Naive thymus-derived CD4-positive, alpha-beta T cell (primary cell): ENCODE measurements at places on chromosomes 1 and 21. TPM values are rescaled to one million over a fixed set of nuclear protein-coding genes. Genes with fewer than 3 reads are reported as not detected.

The KIF17 gene
- total RNA-seq, result not detected in 2 replicates

The LAD1 gene
- total RNA-seq, result 0.89 TPM

The LRRC3 gene
- total RNA-seq, result 2.9 and 3.3 TPM in 2 replicates

The AGPAT3 gene
- total RNA-seq, result 62.5 TPM

The PRDM16 gene
- total RNA-seq, result 0.20 and 0.36 TPM in 2 replicates

The LRRC38 gene
- total RNA-seq, result not detected

The PGBD5 gene
- total RNA-seq, result not detected

DNA sequence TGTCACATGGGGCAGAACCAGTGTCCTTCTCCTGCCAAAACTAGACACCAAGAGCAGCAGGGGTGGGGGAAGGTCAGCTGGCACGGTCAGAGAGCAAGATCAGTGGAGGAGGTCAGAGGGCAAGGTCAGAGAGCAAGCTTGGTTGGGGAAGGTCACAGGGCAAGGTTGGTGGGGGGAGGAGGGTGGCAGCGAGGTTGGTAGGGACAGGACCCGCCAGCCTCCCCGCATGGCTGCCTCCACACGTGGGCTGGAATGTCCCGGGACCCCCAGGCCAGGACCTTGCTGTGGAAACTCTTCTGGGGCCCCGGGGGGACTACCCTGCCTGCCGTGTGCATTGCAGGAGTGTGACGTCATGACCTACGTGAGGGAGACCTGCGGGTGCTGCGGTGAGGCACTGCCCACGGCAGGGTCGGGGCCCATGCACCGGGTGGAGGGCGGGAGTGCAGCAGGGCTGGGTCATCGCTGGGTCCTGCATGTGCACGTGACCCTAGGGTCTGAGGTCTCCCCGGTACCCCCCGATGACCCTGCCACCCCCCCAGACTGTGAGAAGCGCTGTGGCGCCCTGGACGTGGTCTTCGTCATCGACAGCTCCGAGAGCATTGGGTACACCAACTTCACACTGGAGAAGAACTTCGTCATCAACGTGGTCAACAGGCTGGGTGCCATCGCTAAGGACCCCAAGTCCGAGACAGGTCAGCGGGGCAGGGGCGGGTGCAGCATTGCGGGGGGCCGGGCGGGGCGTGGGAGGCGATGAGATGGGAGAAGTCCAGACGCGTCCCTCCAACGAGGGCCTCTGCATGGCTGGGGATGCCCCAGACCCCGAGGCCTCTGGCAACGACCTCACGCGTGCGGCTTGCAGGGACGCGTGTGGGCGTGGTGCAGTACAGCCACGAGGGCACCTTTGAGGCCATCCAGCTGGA is 27.3 kb downstream of the COL6A2 start:
- no peaks in the 10 kb centered on the region for H3K36me3 ChIP-seq
- DNase-seq, result peak; percentile 17
- H3K27ac ChIP-seq, result no peak overlapping the region
- no peak overlapping the region for H3K4me3 ChIP-seq
- H3K4me1 ChIP-seq, result no peaks in the 10 kb centered on the region

- H3K4me3 ChIP-seq, result no peak overlapping the region
- H3K36me3 ChIP-seq, result no peaks in the 10 kb centered on the region
- no peaks in the 10 kb centered on the region for H3K4me1 ChIP-seq
- H3K27ac ChIP-seq, result no peak overlapping the region
- DNase-seq, result no peak
These were observed 129.7 kb upstream of the ZBTB40 start for GRCh38 chr1:22321917-22322316.

- DNase-seq, result peak; percentile 9
- no peak overlapping the region for H3K4me3 ChIP-seq
- H3K27ac ChIP-seq, result peak overlapping the region; percentile 23
- peaks cover 27% of the 10 kb centered on the region for H3K4me1 ChIP-seq
These were observed 28.4 kb downstream of the JUN start for GRCh38 chr1:58755468-58755872.

- DNase-seq, result no peak
- no peak overlapping the region for H3K27ac ChIP-seq
- H3K4me3 ChIP-seq, result no peak overlapping the region
- H3K27me3 ChIP-seq, result no peaks in the 10 kb centered on the region
- no peaks in the 10 kb centered on the region for H3K36me3 ChIP-seq
- H3K4me1 ChIP-seq, result no peaks in the 10 kb centered on the region
These were observed 105.9 kb upstream of the C21orf91 start for GRCh38 chr21:17925000-17925610.

DNA sequence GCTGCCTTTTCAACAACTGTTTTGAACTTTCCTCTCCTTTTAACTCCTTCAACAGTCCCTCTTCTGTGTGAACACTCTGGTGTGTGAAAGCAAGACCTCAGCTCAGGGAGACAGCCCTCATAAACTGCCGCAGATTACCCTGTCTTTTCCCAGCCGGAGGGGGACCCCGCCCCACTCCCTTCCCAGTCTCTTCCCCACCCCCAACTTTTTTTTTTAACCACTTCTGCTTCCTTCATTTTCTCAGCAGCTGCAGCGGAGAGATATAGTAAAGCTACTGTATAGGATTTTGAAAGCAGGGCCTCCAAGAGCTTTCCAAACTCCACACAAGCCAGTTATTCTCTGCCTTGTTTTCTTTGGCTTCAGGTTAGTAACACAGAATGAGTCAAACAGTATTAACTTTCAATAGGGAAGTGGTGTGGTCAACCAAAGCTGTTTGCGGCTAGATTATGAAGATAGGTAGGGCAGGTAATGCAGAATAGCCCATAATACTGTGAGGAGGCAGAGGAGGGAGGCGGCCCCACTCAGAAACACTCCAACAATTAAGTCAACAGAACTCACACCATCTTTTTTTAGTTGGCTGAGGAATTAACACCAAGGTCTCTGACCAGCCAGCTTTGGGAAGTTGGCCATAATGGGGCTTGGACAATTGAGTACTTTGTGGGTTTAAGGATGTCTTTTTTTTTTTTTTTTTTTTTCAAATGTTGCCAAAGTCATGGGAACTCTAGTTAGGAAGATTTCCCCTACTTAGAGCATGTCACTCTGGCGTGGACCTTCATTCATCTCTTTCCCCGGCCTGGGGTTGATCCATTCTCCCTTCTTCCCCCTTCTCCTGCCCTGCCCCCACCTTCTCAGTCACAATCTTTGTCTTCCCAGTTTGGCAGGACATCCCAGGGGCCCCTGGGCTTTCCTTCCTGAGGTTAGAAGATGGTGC is 177.0 kb downstream of the CLIC6 start:
- H3K4me3 ChIP-seq, result no peak overlapping the region
- DNase-seq, result peak; percentile 44

DNA sequence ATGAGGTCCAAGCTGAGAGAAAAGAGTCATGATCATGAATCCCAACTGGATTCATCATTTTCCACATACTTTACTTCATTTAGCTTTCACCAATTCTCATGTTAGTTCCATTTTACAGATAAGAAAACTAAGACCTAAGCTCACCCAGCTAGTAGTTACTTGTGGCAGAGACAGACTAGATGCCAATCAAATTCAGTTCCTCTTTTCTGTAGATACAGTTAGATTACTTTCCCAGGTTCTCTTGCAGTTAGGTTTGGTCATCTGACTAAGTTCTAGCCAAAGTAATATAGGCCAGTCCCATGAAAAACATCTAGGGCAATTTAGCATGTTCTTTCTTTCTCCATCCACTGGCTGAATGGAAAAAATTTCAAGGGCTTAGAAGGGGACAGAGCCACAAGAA is 8.9 kb upstream of the KCND3 start:
- H3K27me3 ChIP-seq, result no peaks in the 10 kb centered on the region
- no peak for DNase-seq
- H3K4me3 ChIP-seq, result no peak overlapping the region
- no peak overlapping the region for H3K27ac ChIP-seq

DNA sequence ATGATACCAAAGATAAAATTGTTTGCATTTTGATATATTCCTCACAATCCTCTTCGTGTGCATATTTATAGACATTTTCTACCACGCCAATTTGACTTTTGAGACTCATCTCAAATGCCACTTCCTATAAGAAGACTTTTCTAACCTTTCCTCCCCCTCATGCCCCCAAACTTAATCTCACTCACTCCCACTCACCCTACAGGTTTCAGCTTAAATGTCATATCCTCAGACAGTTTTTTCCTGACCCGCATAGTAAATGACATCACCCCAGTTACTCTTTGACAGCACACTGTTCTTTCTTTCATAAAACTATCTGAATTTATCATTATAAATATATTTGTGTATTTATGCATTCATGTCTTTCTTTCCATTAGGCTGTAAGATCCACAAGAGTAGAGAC is 29.6 kb upstream of the RGS8 start:
- no peaks in the 10 kb centered on the region for H3K36me3 ChIP-seq
- H3K27ac ChIP-seq, result no peak overlapping the region
- H3K4me3 ChIP-seq, result no peak overlapping the region
- DNase-seq, result no peak
- no peaks in the 10 kb centered on the region for H3K27me3 ChIP-seq

DNA sequence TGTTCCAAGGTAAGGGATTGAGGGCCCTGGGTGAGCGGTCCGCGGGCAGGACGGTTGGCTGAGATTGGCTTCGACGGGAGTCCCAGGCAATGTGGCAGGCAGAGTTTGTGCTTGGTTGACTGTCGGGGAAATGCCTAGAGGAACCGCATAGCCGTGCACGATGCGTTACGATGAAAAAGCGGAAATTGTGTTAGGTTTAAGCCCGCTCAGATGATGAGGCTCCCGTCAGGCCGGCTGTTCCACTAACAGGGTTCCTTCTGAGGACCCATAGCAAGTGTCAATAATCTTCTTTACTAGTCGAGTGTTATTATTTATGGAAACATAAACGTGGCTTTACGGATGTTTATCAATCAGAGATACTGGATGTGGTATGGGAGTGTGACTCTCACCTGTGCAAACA is 117.8 kb upstream of the COL6A1 start:
- no peaks in the 10 kb centered on the region for H3K36me3 ChIP-seq
- H3K4me3 ChIP-seq, result no peak overlapping the region
- no peak for DNase-seq
- H3K27ac ChIP-seq, result no peak overlapping the region
- H3K4me1 ChIP-seq, result peaks cover 4% of the 10 kb centered on the region

DNA sequence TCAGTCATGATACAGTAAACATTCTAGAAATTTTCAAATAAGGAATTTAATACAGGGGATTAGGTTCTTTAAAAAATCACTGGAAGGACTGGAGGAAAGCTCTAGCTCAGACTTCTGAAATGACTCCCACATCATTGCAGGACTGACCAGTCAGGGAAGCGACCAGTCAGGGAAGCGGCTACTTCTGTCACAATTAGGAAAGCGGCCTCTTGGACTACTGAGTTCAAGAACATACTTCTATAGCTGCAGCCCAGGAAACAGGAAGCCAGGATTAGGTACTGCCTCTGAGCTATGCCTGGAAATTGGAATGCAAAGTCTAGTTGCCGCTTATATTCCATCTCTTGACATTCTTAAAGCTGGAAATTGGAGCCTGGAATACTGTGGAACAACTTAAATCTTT is 45.5 kb downstream of the USP25 start:
- H3K4me3 ChIP-seq, result no peak overlapping the region
- no peak overlapping the region for H3K27ac ChIP-seq
- peaks cover 4% of the 10 kb centered on the region for H3K4me1 ChIP-seq
- H3K36me3 ChIP-seq, result no peaks in the 10 kb centered on the region

DNA sequence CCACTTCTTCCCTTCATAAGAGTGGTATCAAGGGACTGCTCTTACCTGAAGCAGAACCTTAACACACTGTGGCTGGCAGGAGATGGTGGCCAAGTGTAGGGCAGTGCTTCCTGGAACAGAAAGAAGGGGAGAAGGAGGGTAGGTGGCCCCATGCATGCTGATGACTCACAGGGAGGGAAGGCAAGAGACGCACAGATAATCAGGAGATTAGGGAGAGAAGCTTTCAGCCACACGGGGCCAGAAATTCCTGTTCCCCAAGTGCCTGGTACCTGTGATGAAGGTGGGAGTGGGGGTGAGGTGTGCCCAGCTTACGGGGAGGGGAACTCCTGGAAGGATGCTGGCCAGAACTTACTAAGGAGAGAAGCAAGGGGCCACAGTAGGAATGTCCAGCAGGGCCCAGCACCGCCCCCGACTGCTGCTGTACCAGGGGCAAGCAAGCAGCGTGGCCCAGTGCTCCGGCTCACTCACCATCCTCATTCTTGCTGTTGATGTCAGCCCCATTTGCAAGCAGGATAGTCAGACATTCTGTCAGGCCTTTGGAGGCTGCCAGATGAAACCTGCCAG is 7.7 kb downstream of the ANKRD35 start:
- no peaks in the 10 kb centered on the region for H3K36me3 ChIP-seq
- H3K4me3 ChIP-seq, result no peak overlapping the region
- H3K27me3 ChIP-seq, result no peaks in the 10 kb centered on the region
- H3K4me1 ChIP-seq, result no peaks in the 10 kb centered on the region

DNA sequence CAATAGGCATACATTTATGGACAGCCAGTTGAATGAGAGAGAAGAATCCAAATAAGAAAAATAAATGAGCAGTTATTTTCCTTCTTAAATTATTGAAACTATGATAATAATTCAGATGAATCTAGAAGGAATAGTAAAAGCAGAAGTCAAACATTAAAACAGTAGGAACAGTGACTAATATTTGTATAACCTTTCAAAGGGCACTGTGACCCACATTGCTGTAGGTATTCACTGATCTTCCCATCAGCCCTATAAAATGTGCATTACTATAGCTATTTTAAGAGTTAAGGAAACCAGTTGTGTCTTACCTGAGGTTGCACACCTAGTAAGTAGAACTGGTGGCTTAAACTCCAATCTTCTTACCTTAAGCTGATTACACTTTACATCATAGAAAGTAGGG is 102.8 kb upstream of the ARTN start:
- H3K27me3 ChIP-seq, result no peaks in the 10 kb centered on the region
- peaks cover 21% of the 10 kb centered on the region for H3K4me1 ChIP-seq
- no peak overlapping the region for H3K4me3 ChIP-seq
- no peak overlapping the region for H3K27ac ChIP-seq
- no peaks in the 10 kb centered on the region for H3K36me3 ChIP-seq
- DNase-seq, result no peak

GRCh38 chr1:6416295-6416656 is 3.4 kb downstream of the HES2 start:
- no peak overlapping the region for H3K4me3 ChIP-seq
- no peaks in the 10 kb centered on the region for H3K36me3 ChIP-seq
- H3K27me3 ChIP-seq, result peaks cover 27% of the 10 kb centered on the region
- no peak for DNase-seq

GRCh38 chr1:55423376-55423775 is 208.2 kb upstream of the USP24 start:
- no peak overlapping the region for H3K4me3 ChIP-seq
- no peaks in the 10 kb centered on the region for H3K27me3 ChIP-seq
- H3K27ac ChIP-seq, result no peak overlapping the region
